ENCODE measurements at places on chromosomes 4 and X. TPM values are rescaled to one million over a fixed set of nuclear protein-coding genes. Genes with fewer than 3 reads are reported as not detected.

Gene HS3ST1
- total RNA-seq, result 2.9 TPM

Gene DUX4
- not detected for total RNA-seq

Gene VAMP7
- 56.4 TPM for total RNA-seq

Gene EDA2R
- total RNA-seq, result 9.9 TPM

Gene PLAC1
- 1.6 TPM for total RNA-seq

Gene STK32B
- 21.3 TPM for total RNA-seq

Gene PIN4
- total RNA-seq, result 13.3 TPM

Gene ENPEP
- not detected for total RNA-seq

Gene FRAS1
- total RNA-seq, result 7.7 TPM

Gene TLR2
- under 0.01 TPM for total RNA-seq

Gene CLIC2
- 18.0 TPM for total RNA-seq

Gene RAB39B
- not detected for total RNA-seq

Gene SOX3
- total RNA-seq, result not detected

Gene POU4F2
- not detected for total RNA-seq

Gene SLC7A11
- 242 TPM for total RNA-seq

Data from thoracic aorta endothelial cell (primary cell).